SJCRH30 (cell line): ENCODE measurements at places on chromosomes 3 and 15. TPM values are rescaled to one million over a fixed set of nuclear protein-coding genes. Genes with fewer than 3 reads are reported as not detected.
A peak's percentile ranks its signal among the peaks of the same experiment; 100 is the strongest.

- DNase-seq: no peak
These were observed 334.4 kb upstream of the THRB start for GRCh38 chr3:24829011-24829581.

MRPL47 gene
- total RNA-seq: 48.2 and 58.2 TPM in 2 replicates

DNA sequence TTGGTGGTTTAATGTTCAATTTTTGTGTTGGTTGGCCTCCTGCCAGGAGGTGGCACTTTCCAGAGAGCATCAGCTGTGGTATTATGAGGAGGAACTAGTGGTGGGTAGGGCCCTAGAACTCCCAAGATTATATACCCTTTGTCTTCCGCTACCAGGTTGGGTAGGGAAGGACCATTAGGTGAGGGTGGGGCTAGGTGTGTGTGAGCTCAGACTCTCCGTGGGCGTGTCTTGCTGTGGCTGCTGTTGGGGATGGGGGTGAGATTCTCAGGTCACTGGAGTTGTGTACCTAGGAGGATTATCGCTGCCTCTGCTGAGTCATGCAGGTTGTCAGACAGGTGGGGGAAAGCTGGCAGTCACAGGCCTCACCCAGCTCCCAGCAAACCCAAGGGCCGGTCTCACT is 187.1 kb downstream of the DPH6 start:
- DNase-seq: no peak

ITGA11 gene
- not detected in 2 replicates for total RNA-seq

SPINK8 gene
- not detected in 2 replicates for total RNA-seq

DNA sequence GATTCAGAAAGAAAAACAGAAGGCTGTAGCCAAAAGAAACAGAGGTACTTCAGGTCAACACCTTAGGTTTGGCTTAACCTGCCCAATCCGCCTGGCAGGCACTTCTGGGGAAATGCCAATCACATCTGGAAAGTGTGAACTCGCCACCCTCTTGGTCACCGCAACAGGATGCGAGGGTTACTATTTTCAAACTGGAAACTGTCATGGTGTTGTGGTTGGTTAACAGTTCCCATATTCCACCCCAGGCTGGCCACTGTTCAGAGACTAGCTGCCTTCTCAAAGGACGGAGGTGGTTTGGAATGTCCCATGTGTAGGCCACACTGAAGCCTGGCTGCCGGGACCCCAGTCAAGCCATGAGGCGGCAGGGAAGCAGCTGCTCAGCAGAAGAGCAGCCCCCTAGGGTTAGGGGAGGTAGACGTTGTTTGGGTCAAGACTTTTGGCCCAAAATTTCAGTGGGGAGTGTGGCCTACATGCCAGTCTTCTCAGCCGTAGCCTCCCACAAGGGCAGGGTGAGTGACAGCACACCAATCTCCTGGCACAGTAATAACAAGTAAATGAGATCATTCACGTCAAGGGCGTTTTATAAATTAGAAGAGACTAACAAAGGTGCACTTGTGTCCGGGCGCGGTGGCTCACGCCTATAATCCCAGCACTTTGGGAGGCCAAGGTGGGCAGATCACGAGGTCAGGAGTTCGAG is 54.6 kb downstream of the UMPS start:
- no peak for DNase-seq

DNA sequence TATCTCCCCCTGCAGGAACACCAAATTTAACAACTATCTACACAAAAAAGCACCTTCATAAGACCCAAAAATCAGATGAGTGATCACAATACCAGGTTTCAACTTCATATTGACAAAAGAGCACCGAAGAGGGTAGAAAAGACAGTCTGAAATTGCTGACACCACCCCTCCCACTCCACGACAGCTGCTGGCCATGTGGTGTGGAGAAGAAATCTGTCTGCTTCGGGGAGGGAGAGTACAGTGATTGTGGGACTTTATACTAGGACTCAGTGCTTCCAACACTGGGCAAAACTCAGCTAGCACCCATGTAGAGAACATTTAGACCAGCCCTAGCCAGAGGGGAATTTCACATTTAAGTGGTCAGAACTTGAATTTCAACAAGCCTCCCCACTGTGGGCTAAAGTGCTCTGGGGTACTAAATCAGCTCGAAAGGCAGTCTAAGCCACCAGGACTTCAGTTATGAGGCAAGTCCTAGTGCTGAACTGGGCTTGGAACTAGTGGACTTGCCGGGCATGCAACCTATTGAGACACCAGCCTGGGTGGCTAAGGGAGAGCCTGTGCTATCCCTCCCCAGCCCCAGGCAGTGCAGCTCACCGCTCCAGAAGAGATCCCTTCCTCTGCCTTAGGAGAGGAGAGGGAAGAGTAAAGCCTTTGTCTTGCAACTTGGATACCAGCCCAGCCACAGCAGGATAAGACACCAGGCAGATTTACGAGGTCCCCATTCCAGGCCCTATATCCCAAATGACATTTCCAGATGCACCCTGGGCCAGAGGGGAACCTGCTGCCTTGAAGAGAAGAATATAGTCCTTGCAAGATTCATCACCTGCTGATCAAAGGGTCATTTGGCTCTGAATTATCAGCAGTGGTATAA is 44.6 kb upstream of the POU1F1 start:
- DNase-seq: peak; percentile 63
